ENCODE measurements at places on chromosomes 2 and 18. TPM values are rescaled to one million over a fixed set of nuclear protein-coding genes. Genes with fewer than 3 reads are reported as not detected.

The CPO gene
- total RNA-seq = not detected

The UGT1A10 gene
- not detected for total RNA-seq

The MBP gene
- total RNA-seq = 83.7 TPM

The AGFG1 gene
- total RNA-seq = 25.1 TPM

The LBX2 gene
- 1.8 TPM for total RNA-seq

The CDH7 gene
- not detected for total RNA-seq

The ACTR1B gene
- 53.1 TPM for total RNA-seq

The NT5C1B gene
- not detected for total RNA-seq

The RESP18 gene
- not detected for total RNA-seq

The TRIM43 gene
- 0.33 TPM for total RNA-seq

The CCDC93 gene
- 18.8 TPM for total RNA-seq

The CNTNAP5 gene
- total RNA-seq = not detected

The CROCC2 gene
- total RNA-seq = not detected

The SGO2 gene
- 3.1 TPM for total RNA-seq

The TYMS gene
- total RNA-seq = 17.7 TPM

The IL36RN gene
- 8.6 TPM for total RNA-seq

The SERPINB2 gene
- 0.98 TPM for total RNA-seq

The CMPK2 gene
- 0.22 TPM for total RNA-seq

The SLC9A4 gene
- total RNA-seq = 0.79 TPM

The GDF7 gene
- total RNA-seq = under 0.01 TPM

The CABLES1 gene
- 0.33 TPM for total RNA-seq

The RRM2 gene
- 18.5 TPM for total RNA-seq

The SPRED2 gene
- total RNA-seq = 5.7 TPM

The C2orf80 gene
- not detected for total RNA-seq

The FAM124B gene
- total RNA-seq = not detected

The GORASP2 gene
- total RNA-seq = 52.6 TPM

The LDLRAD4 gene
- under 0.01 TPM for total RNA-seq

Data from placental epithelial cell (primary cell).